ENCODE measurements at places on chromosomes 4 and X.

GRCh38 chr4:144179152-144179739 is 38.7 kb upstream of the GYPA start:
- DNase-seq, result no peak

DNA sequence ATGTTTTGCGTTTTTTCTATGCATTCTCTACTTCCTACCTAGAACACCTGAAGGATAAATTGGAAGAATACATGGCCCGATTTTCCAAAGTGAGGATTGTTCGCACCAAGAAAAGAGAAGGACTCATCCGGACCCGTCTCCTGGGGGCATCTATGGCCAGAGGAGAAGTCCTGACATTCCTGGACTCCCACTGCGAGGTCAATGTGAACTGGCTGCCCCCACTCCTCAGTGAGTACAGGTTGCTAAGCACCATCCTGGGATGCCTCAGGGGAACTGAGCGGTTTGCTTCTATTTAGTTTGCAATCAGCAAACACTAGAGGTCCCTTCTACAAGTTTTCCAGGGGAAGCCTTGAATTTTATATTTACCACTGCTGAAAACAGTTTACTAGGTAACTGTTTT is 359.3 kb upstream of the GALNT7 start:
- DNase-seq, result no peak

GRCh38 chr4:147370473-147370872 is 110.4 kb upstream of the EDNRA start:
- DNase-seq, result no peak

- DNase-seq, result no peak
These were observed 441.2 kb downstream of the CENPC start for GRCh38 chr4:67104145-67104544.
